ENCODE measurements at places on chromosomes 13 and 19. TPM values are rescaled to one million over a fixed set of nuclear protein-coding genes. Genes with fewer than 3 reads are reported as not detected.

DNA sequence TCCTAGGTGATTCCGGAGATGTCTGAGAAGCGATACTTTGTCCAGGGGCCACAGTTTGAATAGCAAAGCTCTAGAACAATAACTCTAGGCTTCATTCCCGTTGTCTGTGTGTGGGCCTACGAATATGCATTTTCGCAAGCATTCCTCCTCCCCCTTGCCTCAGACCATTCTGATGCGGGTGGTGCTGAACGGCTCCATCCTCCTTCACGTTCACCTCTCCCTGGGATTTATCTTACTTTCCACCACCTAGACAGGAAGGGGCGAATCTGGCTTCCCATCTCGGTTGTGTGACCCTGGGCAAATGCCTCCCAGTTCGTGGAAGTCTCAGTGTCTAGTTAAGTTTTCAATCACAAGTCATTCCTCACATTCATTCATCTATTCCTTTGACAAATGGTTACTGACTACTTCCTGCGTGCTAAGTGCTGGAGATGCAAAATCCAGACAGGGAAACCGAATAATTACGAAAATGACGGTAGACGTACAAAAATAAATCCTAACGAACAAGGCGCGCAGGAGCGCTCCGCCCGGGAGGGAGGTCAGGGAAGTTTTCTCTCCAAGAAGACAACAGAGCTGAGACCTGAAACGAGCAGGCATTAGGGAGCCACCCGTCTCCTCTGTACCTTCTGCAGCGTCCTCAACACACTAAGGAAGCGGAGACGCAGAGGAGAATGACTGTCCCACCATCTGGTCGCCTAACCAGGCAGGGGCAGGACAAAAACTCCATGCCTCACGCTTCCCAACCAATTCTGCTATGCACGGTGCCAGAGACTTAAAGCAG, 1.3 kb upstream of the CNOT3 start:
- DNase-seq = no peak

DNA sequence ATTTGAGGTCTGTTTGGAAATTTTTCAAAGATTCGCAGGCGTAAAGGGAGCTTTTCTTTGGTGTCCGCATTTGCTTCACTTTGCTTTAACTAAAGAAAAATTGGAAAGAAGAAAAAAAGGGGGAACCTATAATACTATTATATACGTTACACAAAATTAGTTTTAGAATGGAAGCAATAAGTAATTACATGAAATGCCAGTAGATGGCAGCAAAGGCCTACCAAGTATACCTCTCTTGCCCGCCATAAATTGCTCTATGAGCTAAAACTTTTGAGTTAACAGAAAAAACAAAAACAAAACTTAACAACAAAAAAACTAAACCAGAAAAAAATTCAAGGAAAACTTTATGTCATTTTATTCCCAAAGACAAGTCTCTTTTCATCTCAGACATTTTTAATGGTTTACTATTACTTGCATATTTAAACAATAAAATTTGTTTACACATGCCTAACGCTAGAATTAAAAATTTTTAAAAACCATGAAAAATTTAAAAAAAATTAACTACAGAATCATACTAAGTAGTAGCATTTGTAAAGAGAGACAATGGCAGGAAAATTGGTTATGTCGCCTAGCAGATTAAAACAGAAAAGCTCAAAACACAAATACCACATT, 271.4 kb downstream of the NALCN start:
- DNase-seq = no peak

DNA sequence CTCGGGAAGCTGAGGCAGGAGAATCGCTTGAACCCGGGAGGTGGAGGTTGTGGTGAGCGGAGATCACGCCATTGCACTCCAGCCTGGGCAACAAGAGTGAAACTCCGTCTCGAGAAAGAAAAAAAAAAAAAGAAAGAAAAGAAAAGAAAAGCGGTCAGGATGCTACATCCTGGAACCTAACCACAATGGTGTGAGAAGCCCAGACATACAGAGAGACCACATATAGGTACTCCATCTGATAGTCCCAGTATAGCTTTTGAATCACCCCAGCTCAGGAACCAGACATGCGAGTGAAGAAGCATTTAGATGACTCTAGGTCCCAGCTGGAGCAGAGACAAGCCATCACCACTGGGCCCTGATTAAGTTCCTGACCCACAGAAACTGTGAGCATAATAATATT, 3.2 kb downstream of the IFNL1 start:
- no peak for DNase-seq

Gene SLC25A41
- not detected for total RNA-seq

Gene CYP2S1
- not detected for total RNA-seq

Gene KASH5
- 2.6 TPM for total RNA-seq

DNA sequence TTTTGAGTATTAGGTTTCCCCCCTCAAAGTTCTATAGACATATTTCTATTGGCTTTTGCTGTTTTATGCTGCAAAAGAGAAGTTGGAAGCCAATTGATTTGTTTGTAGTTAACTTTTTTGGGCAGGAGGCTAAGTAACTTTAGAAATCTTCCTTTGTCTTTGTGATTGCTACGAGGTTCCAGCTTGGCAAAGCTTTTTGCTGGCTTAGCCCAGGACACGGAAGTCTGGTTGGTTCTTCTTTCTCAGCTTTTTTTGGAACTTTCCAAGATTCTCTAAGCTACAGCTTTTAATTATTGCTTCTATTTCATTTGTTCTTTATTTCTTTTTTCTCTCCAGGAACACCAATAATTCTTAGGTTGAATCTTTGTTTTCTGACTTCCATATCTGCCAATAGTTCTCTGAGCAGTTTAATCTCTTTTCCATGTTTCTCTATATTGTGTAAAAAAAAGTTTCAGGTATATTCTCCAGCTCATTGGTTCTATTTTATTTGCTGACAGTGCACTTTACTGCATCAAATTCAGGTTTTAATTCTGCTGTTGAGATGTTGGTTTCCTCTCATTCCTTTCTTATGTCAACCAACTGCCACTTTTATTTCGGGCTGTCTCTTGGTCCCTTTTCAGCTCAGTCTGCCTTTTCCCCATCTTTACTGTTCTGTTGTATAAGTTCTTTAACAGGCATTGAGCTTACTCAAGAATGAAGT, 27.8 kb downstream of the MBNL2 start:
- DNase-seq = no peak

DNA sequence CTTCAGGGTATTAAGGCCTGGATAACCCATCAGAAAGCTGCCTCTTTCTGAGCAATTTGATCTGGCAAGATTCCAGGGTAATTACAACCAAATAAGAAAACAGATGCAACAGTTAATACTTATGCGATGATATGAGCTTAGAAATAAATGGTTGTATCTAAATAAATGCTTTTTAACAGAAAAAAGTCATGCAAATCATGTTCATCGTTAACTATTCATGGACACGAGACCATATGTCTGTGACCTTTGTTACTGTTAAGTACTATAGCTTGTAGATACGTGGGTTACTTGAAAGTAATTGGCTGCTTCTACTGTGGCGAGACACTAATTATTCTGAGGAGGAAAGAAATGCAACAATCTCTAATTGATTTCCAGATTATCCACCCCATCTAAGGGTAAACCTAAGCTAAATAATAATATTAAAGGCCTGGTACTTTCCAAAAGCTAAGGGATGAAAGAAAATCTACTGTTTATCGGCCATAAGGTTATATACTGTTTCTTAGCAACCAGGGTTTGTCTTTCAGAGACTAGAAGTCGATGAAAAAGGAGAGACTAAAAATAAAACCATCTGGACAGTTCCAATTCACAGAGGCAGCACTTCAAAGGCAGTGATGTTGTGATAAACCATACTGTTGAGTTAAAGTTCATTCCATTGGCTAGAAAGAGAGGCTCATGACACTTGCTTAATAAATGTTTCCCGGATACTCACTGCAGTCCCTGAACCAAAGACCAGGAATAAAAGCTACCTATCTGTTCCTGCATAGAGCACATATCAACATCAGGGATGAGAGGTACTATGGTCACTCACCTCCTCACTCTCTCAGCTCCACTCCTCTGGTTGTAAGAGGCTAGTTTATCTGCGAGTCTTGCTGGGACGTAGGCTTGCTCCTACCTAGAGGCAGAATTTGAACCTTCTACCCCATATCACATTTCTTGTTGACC, 1.5 kb downstream of the EPSTI1 start:
- no peak for DNase-seq

- no peak for DNase-seq
Measured at GRCh38 chr19:873561-874041, 14.1 kb downstream of the CFD start.

Gene KLF1
- not detected for total RNA-seq

DNA sequence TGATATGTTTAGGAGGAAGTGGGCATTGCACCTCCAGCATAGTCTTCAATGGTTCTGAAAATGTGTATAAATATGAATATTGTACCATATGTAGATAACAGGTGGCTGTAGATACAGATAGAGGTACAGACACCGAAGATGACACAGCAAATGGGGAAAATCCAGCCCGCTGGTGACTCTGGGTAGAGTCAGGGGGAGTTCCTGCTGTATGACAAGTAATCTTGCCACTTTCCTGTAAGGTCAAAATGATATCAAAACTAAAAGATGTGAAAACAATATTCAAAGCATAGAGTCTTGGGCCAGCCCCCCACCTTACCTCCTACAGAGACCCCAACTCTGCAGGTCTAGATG, 17.8 kb downstream of the C2CD4C start:
- no peak for DNase-seq

Gene UQCR11
- 52.4 TPM for total RNA-seq

Gene ZNF787
- 12.7 TPM for total RNA-seq

Gene EFNA2
- not detected for total RNA-seq

DNA sequence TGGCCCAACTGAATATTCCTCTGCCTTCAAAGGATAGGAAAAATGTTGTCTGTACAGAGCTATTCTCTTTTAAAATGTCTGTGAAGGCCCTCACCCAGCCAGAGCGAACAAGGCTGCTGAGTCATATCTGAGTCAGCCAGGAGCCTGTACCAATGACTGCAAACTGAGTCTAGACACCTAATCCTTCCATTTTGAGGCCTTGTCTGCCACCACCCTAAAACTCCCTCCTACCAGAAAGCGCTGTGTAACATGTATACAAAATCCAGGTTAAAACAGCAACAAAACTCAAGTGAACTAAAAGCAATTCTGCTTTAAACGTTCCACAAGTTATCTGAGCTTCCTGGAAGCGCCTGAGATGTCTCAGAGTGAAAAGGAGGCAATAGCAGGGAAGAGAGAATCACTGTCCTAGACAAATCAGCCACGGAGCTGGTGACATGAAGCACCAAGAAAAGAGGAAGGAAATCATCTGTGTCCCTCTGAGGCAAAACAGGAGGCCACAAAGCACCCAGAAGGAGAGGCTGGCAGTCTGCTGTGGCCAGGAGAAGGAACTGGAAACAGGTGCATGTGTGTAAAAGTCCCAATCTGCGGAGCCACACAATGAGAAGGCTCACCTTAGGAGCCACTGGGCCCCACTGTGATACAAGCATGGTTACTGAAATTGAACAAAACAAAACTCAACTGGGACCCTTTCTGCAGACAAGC, 10.2 kb downstream of the DHRS12 start:
- peak; percentile 68 for DNase-seq

Gene PTGIR
- total RNA-seq = 5.3 TPM

DNA sequence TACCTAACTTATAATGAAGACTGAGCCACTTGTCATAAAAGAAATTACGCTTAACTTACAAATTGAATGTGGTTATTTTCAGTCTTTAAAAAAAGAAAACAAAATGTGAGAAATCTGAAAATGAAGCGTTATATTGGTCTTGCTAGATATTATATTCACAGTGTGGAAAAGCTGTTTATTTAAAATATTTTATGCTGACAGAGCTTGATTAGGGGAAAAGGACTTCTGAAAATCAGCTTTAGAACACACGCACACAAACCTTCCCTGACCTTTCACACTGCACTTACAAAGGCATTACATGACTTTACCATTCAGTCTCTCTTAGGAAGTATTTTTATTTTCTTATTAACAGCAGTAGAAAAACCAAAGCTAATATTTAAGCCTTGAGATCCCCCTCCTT, 461.5 kb downstream of the DIAPH3 start:
- no peak for DNase-seq

- DNase-seq = peak; percentile 77
Measured at GRCh38 chr19:6273701-6274601, 5.8 kb downstream of the MLLT1 start.

DNA sequence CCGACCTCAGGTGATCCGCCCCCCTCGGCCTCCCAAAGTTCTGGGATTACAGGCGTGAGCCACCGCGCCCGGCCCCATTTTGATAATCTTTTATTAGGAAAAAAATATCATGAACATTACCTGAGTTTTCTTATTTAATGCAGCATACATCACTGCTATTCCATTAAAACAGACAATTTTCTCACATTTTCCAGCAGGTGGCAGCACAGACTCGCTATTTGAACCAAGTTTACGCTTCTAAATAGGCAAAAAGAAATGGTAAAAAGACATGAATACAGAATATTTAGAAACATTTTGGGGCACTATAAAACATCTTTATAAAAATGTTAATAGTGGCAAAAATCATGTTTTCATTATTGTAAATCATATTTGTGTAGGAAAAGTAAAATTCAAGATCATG, 903.1 kb downstream of the SLITRK6 start:
- DNase-seq = peak; percentile 37

DNA sequence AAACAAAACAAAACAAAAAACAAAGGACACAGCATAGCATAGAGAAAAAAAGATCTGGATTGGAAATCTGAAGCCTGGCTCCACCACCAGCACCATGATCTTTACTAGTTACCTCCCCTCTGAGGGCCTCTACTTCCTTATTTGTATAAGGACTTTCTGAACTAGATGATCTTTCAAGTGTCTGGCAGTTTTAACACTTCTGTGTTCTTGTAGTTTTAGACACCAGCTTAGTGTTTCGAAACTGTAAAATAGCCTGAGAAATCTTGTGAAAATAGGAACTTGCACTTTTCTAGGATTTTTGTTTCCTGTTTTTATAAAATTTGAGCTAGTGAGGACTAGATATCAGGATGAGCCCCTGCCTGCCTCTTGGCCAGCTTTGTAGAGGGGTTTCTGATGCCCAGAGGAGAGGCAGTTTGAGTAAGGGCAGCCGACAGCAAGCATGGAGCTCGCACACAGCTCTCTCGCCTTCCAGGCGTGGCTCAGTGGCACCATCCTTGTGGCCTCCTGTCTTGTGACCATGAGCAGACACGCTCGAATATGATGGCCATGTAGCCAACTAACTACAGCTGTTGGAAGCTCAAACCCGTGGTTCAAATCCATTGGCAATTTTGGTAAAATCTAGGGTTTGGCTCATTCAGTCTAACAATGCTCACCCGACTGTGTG, 319.0 kb downstream of the KCNRG start:
- DNase-seq = no peak

Gene DCAF15
- total RNA-seq = 20.4 TPM

Gene JAK3
- total RNA-seq = 2.0 TPM

Gene AMH
- total RNA-seq = 11.7 TPM

Gene PROZ
- not detected for total RNA-seq
